ENCODE measurements at places on chromosomes 1 and 21. TPM values are rescaled to one million over a fixed set of nuclear protein-coding genes. Genes with fewer than 3 reads are reported as not detected.

The LIX1L gene
- total RNA-seq: 35.4 TPM

GRCh38 chr1:191034132-191034531, 556.5 kb upstream of the BRINP3 start:
- H3K4me3 ChIP-seq: no peak overlapping the region
- DNase-seq: no peak
- H3K27ac ChIP-seq: no peak overlapping the region

DNA sequence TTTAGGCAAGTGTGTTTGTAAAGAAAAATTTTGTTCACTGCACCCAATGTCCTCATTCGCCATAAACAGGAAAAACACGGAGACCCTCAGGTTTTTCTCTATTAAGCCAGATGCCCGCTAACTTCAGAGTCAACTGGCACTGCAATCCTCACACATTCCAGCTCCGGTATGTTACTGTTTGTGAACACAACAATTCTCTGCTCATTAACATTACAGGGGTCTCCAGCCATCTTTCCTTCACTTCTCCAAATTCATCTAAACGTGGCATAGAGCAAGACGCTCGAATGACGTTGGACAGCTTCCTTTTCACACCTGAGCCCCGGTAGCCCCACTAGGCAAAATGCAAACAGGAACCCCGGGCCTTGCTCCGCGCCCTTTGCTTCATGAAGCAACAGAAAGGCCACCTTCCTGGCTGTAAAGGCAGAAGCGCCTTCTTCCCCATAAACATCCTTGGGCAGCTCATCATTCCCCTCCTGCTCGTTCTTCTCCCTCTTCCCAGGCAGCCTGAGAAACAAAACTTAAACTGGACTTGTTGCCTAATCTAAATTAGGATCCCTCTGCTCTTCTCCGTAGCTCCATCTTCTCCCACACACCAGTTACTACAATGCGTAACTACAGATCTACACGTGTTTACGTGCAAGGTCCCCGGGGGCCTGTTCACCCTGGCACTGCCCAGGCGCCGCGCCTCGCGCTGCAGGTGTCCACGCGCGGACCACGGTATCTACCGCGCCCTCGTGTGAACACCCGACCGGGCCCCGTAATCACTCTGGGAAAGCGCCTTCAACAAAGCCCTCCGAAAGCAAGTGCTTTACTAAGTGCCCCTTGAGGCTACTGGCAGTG, 1.2 kb downstream of the LBR start:
- H3K27ac ChIP-seq: peak overlapping the region; percentile 64
- peak; percentile 12 for DNase-seq
- H3K4me3 ChIP-seq: peak overlapping the region; percentile 88

- H3K27ac ChIP-seq: peak overlapping the region; percentile 28
- no peak overlapping the region for H3K4me3 ChIP-seq
- no peaks in the 10 kb centered on the region for H3K27me3 ChIP-seq
- DNase-seq: no peak
Measured at GRCh38 chr1:219581766-219582165, 31.1 kb downstream of the ZC3H11B start.

DNA sequence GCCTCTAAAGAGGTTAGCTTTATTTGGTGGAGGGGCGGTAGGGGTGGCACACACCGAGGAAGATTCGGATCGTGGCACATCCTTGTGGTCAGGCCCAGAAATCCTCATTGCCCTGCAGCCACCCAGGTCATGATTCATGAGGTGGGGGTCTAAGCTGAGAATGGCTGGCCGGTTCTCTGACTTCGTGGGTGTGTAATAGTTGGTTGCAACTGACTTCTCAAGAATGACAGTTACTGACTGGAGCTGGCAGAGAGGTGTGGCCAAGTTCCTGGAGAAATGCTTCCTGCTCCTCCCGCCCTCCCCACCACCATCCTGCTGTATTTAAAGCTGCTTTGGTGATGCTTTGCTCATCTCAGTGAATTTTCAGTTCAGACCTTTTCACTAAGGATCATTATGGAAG, 198.6 kb downstream of the KIF26B start:
- no peak overlapping the region for H3K4me3 ChIP-seq
- no peak overlapping the region for H3K27ac ChIP-seq
- H3K27me3 ChIP-seq: no peaks in the 10 kb centered on the region

DNA sequence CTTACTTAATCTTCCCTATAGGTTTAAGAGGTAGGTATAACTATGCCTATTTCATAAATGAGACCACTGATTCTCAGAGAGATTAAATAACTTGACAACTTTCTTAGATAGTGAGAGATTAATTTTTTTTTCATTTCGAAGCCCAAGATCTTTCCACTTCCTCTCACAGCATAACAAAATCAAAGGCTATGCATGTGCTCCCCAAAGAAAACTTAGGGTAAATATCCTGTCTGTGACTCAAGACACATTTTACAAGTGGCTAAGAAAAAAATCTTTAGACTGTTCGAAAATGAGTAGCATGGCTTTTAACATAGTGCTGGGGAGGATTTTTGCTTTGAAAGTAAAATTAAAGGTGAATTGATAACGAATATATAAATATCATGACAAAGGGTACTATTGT, 8.2 kb upstream of the C1orf141 start:
- H3K27me3 ChIP-seq: no peaks in the 10 kb centered on the region
- H3K4me1 ChIP-seq: no peaks in the 10 kb centered on the region
- no peak overlapping the region for H3K4me3 ChIP-seq
- DNase-seq: no peak
- H3K27ac ChIP-seq: no peak overlapping the region
- no peaks in the 10 kb centered on the region for H3K36me3 ChIP-seq

- H3K27me3 ChIP-seq: no peaks in the 10 kb centered on the region
- H3K27ac ChIP-seq: peak overlapping the region; percentile 44
- no peaks in the 10 kb centered on the region for H3K4me1 ChIP-seq
- DNase-seq: peak; percentile 88
- no peak overlapping the region for H3K4me3 ChIP-seq
Measured at GRCh38 chr1:198088360-198089071, 68.3 kb upstream of the NEK7 start.
